Gastrocnemius medialis (tissue), 4 donors: ENCODE measurements at places on chromosomes 16 and 17.

GRCh38 chr16:20969386-20969785, 68.8 kb downstream of the LYRM1 start:
- no peaks in the 10 kb centered on the region for H3K36me3 ChIP-seq
- H3K4me1 ChIP-seq = no peaks in the 10 kb centered on the region
- no peak for DNase-seq
- H3K27ac ChIP-seq = no peak overlapping the region
- H3K4me3 ChIP-seq = no peak overlapping the region

- no peak overlapping the region for H3K4me3 ChIP-seq
- no peaks in the 10 kb centered on the region for H3K36me3 ChIP-seq
- H3K27me3 ChIP-seq = no peaks in the 10 kb centered on the region
- peak; percentile 31 for DNase-seq
- peaks cover 24% of the 10 kb centered on the region for H3K4me1 ChIP-seq
Measured at GRCh38 chr16:2686912-2687507, 4.7 kb downstream of the KCTD5 start.

DNA sequence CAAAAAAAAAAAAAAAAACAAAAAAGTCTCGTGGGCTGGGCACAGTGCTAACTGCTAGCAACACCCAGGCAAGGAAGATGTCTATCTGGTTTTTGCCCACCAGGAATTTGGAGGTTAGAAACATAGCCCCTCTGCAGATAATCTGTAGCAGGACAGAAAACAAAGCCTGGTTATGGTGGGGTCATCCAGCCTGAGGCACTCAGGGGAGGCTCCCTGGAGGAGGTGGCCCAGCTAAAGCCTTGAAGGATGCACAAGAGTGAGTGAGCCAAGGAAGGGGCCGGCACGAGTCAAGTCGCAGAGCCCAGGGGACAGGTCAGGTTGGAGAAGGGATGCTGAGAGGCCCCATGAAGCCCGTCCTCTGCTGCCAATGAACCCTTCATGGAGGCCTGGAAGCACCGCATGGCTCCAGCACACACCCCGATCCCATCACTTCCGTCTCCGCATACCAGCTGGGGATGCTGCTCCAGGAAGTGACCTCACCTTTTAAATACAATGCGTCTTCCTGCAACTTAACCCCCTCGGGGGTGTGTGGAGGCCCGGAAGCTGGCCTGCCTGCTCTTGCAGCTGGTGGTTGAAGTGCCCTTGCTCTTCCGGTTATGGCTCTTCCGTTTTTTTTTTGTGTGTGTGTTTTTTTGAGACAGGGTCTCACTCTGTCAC, 86.5 kb downstream of the ENGASE start:
- no peaks in the 10 kb centered on the region for H3K36me3 ChIP-seq
- DNase-seq = no peak
- no peak overlapping the region for H3K4me3 ChIP-seq

GRCh38 chr17:58032691-58033415, 25.8 kb upstream of the SRSF1 start:
- no peaks in the 10 kb centered on the region for H3K36me3 ChIP-seq
- no peak overlapping the region for H3K27ac ChIP-seq
- H3K4me3 ChIP-seq = no peak overlapping the region
- no peaks in the 10 kb centered on the region for H3K4me1 ChIP-seq
- no peaks in the 10 kb centered on the region for H3K27me3 ChIP-seq
- DNase-seq = no peak

DNA sequence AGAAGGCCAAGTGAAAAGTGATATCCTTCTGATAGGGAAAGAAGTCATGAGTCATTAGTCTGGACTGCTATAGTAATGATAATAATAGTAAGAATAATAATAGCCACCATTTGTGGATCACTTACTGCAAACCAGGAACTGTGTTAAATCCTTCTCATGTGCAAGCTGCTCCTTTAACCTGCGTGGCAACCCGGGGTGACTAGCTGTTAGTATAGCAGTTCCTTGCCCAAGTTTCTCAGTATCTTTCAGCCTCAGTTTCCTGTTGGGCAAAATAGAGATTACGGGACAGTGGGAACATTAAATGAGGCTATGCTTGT, 129.5 kb downstream of the CDH13 start:
- H3K27ac ChIP-seq = no peak overlapping the region
- H3K36me3 ChIP-seq = no peaks in the 10 kb centered on the region
- H3K27me3 ChIP-seq = no peaks in the 10 kb centered on the region
- DNase-seq = no peak
- H3K4me3 ChIP-seq = no peak overlapping the region

DNA sequence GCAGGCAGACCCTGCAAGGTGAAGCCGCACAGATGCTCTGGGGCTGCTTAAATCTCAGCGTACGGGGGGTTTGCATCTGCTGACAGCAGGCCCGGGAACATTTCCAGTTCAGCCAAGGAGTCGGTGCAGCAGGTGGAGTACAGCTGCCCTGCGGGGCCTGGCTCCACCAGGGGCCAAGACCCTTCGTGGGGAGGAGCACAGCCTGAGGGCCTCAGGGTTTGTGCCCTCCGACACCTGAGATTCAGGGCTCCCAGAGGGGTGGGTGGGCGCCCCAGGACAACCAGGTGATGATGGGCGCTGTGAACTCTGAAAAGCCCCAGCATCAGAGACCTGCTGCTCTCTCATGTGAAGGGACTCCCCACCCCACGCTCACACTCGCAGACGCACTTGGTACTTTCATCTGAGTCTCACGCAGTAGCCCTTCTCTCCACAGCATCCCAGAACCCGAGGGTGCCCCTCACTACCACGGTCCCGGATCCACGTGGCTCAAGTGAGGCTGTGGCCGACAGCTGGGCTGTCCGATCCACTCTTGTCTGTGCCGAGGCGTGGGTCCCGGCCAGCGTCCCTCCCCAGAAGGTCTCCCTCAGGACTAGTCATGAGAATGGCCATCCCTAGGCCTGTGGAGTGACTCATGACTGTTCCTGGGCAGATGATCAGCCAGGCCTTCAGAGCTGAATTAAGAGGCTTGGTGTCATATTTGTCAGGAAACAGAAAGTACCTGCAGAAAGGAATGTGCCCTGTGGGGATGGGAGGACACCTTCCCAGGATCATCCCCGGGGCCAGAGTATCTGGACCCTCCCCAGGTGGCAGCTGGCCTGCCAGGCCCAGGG, 29.6 kb downstream of the ACSF3 start:
- no peak overlapping the region for H3K4me3 ChIP-seq
- no peaks in the 10 kb centered on the region for H3K27me3 ChIP-seq
- no peaks in the 10 kb centered on the region for H3K36me3 ChIP-seq
- H3K4me1 ChIP-seq = no peaks in the 10 kb centered on the region

DNA sequence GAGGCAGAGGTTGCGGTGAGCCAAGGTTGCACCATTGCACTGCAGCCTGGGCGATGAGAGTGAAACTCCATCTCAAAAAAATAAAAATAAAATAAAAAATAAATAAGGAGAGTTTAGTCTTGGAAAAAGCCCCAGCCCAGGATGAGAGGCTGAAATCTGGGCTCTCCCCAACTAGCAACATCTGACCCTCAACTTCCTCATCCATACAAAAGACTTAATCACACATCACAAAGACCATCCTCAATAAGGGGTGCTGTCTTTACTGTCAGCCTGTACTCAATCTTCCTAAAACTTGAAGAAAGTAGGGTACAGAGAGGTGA, 11.4 kb upstream of the SLC4A1 start:
- no peaks in the 10 kb centered on the region for H3K36me3 ChIP-seq
- no peak overlapping the region for H3K4me3 ChIP-seq
- no peaks in the 10 kb centered on the region for H3K27me3 ChIP-seq
- H3K27ac ChIP-seq = peak overlapping the region; percentile 61
- DNase-seq = no peak

DNA sequence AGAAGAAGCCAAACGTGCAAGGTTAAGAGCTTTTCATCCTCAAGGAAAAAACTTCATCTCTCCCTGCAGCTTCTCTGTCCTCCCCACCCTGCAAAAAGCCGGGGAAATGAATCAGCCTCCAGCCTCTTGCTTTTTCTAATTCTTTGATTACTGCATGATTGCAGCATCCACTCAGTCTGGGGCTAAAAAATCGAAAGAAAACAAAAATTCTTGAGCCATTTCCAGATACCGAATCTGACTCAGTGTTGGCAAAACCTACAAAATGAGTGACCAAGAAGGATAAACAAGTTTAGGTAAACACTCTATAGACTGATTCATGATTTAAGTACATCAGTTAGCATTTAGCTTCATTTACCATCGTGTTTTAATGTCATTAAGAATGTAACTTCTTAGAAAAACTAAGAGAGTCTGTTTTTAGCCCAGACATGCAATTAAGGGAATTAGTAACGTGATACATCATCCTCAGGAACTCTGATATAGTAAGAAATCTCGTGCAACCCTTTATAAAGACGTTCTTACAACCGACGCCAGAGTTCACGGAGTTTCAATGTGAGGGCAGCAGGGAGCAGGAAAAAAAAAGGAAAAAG, 287.3 kb upstream of the FOXF1 start:
- no peak overlapping the region for H3K27ac ChIP-seq
- peaks cover 4% of the 10 kb centered on the region for H3K27me3 ChIP-seq
- H3K4me3 ChIP-seq = no peak overlapping the region
- no peaks in the 10 kb centered on the region for H3K36me3 ChIP-seq
- no peak for DNase-seq

GRCh38 chr17:71966459-71967313, 154.1 kb upstream of the SOX9 start:
- no peaks in the 10 kb centered on the region for H3K36me3 ChIP-seq
- peaks cover 20% of the 10 kb centered on the region for H3K4me1 ChIP-seq
- no peaks in the 10 kb centered on the region for H3K27me3 ChIP-seq
- H3K4me3 ChIP-seq = no peak overlapping the region
- peak overlapping the region; percentile 83 for H3K27ac ChIP-seq

- H3K4me3 ChIP-seq = no peak overlapping the region
- no peaks in the 10 kb centered on the region for H3K36me3 ChIP-seq
- no peak overlapping the region for H3K27ac ChIP-seq
- no peak for DNase-seq
- H3K4me1 ChIP-seq = no peaks in the 10 kb centered on the region
Measured at GRCh38 chr16:50474138-50474537, 74.1 kb upstream of the NKD1 start.

DNA sequence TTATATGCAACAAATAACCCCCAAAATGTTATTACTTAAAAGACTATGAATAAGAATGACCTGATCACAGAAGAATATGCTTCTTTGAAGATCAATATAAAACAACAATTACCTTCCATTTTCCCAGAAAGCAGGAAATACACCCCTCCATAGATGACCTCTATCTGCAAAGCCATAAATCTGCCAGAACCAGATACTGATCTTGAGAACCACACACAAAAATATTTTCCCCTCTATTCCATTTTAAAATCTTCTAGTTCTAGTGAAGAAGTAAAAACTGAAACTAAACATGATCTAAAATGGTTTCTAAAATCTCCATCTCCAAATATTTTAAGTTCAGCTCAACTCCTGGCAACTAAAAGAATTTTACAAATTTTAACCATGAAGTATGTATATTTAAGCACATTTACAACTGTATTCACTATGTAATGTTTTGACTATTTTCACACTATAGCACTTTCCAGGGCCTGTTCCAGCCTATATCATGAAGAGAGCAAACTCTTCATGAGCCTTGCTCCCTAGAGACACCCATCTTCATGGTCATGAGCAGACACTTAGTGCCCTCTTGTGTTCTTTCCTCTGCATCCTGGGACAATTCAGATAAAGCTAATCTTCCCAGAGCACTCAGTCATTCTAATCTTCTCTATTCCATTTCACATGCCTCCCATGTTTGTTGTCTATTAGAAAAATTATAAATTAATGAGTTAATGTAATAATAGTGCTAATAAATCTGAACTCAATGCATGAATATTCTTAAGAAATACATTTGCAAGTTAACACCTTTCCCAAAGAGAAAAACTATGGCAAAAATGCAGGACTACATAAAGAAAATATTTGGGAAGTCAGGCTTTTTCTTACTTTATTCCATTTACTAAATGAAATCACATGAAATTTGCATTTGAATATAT, 87.0 kb downstream of the HELZ start:
- no peak for DNase-seq
- H3K36me3 ChIP-seq = peaks cover 14% of the 10 kb centered on the region
- no peak overlapping the region for H3K4me3 ChIP-seq
- no peaks in the 10 kb centered on the region for H3K27me3 ChIP-seq

GRCh38 chr17:721540-721937, 6.9 kb upstream of the VPS53 start:
- no peaks in the 10 kb centered on the region for H3K4me1 ChIP-seq
- no peak overlapping the region for H3K27ac ChIP-seq
- H3K36me3 ChIP-seq = no peaks in the 10 kb centered on the region

- H3K27ac ChIP-seq = no peak overlapping the region
- H3K36me3 ChIP-seq = no peaks in the 10 kb centered on the region
- DNase-seq = no peak
- H3K4me3 ChIP-seq = no peak overlapping the region
- no peaks in the 10 kb centered on the region for H3K27me3 ChIP-seq
Measured at GRCh38 chr17:75301049-75301448, 11.8 kb upstream of the SLC25A19 start.

GRCh38 chr16:27706156-27706865, 156.4 kb downstream of the KATNIP start:
- no peaks in the 10 kb centered on the region for H3K27me3 ChIP-seq
- H3K4me3 ChIP-seq = no peak overlapping the region
- no peaks in the 10 kb centered on the region for H3K4me1 ChIP-seq
- H3K36me3 ChIP-seq = no peaks in the 10 kb centered on the region
- DNase-seq = no peak

GRCh38 chr16:12868788-12869187, 32.6 kb upstream of the SHISA9 start:
- no peaks in the 10 kb centered on the region for H3K4me1 ChIP-seq
- H3K27ac ChIP-seq = no peak overlapping the region
- no peaks in the 10 kb centered on the region for H3K27me3 ChIP-seq
- no peaks in the 10 kb centered on the region for H3K36me3 ChIP-seq

DNA sequence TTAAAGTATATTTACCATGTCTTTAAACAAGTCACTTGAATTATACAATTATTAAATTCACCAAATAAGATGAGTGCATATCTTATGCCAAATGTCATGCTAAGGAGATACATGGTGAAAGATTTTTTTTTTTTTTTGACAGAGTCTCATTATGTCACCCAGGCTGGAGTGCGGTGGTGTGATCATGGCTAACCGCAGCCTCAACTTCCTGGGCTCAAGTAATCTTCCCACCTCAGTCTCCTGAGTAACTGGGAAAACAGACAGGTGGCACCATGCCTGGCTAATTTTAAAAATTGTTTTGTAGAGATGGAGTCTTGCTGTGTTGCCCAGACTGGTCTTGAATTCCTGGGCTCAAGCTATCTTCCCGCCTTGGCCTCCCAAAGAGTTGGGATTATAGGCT, 149.0 kb upstream of the GOT2 start:
- no peaks in the 10 kb centered on the region for H3K36me3 ChIP-seq
- H3K4me1 ChIP-seq = no peaks in the 10 kb centered on the region
- no peak overlapping the region for H3K4me3 ChIP-seq
- no peaks in the 10 kb centered on the region for H3K27me3 ChIP-seq
- no peak overlapping the region for H3K27ac ChIP-seq

- no peak overlapping the region for H3K4me3 ChIP-seq
- no peaks in the 10 kb centered on the region for H3K27me3 ChIP-seq
- H3K4me1 ChIP-seq = peaks cover 39% of the 10 kb centered on the region
- peak overlapping the region; percentile 73 for H3K27ac ChIP-seq
Measured at GRCh38 chr16:4375717-4376116, 4.1 kb downstream of the VASN start.

- H3K27ac ChIP-seq = no peak overlapping the region
- no peaks in the 10 kb centered on the region for H3K27me3 ChIP-seq
- H3K36me3 ChIP-seq = no peaks in the 10 kb centered on the region
- DNase-seq = no peak
Measured at GRCh38 chr17:29918922-29919856, 10.8 kb downstream of the SSH2 start.
